DMS79 (cell line): ENCODE measurements at places on chromosomes 7 and 10.

DNA sequence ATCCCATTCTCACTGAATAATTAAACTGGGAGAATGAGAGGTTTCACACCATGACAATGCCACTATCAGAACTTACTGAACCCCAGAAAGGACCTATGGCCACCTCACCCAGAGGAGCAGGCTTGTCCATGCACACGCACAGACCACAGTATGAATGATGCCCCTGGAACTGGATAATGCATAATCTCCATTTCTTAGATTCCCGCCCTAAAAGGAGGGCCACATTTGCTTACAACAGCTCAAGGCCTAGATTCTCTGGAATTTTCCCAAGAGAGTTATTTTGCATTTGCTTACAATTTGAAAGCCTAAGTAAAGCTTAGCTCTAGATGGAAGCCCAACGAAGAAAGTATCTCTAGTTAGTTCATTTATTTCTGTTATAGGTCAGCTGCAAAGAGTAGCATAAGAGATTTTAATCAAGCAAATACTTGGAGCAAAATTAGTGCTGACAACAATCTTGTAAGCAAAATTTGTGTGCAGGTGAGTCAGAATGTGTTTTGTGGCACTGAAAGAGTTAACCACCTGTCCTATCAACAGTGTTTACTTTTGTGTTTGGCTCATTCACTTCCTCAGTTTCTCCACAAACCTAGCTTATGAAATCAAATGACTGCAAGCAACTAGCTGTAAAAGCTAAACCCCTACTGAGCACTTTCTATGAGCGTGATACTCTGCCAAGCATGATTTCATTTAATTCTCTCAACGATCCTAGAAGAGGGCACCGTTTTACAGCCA, 32.1 kb downstream of the ELMO1 start:
- DNase-seq, result no peak

GRCh38 chr7:84057576-84057975, 137.0 kb downstream of the SEMA3A start:
- DNase-seq, result no peak

DNA sequence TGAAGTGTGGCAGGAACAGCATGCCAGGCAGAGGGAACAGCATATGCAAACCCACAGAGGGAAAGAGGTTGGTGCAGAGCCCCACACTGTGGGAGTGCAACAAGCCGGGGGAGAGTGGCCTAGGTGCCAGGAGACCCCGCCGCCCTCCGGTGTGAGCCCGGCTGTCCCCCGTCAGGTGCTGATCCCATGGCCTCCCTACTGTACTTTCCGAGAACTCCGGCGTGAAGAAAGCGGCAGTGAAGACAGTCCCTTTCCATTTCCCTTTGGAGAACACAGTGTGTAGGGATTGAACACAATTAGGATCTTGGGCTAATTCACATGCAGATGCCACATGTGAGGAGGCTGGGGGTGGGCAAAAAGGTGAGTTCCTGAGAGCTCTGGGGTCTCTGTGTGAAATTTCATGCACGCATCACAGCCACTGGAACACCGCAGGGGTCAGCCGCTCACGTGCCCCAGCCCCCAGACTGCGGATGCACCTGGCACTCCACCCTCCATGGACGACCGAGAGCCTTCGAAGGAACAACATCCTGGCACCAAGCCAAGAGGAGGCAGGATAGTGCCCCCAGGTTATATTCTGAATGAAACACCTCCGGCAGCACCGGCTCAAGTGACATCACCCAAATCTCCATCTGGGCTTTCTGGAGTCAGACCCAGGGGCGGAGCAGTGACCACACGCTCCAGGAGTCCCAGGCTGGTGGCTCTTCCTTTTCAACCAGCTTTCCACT, 82.1 kb upstream of the PPP2R2D start:
- peak; percentile 42 for DNase-seq

DNA sequence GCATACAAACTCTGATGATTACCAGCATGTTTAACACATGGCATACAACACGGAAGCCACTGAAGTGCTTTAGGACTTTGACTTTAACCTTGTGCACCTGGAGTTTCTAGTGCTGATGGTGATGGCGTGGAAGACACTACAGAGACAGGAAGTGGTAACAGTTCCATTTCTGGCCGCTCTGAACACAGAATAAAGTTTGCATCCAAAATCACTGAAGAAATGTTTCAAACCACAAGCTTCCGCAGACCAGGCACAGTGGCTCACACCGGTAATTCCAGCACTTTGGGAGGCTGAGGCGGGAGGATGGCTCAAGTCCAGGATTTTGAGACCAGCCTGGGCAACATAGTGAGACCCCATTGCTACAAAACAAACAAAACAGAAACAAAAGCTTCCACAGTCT, 40.3 kb upstream of the TNPO3 start:
- DNase-seq, result no peak

- no peak for DNase-seq
Measured at GRCh38 chr10:45376371-45376801, 2.4 kb downstream of the ALOX5 start.

DNA sequence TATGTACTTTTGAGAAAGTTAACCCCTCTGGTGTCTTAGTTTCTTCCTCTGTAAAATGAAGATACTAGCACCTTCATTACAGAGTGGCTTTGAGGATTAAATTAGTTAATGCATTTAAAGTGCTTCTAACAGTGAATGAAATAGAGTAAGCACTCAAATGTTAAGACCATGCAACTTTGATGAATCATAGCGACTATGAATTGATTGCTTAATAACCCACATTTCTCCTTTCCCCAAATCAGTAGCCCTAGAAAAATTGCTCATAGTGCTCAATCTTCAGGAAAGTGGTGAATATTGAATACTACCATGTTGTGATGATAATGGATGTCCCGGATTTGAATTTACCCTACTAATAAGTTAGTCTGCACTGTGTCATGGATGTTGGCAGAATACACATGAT, 48.1 kb downstream of the CD36 start:
- no peak for DNase-seq
